ENCODE measurements at places on chromosomes 4 and X.

GRCh38 chr4:76597423-76597979 is 162.5 kb downstream of the SHROOM3 start:
- DNase-seq, result peak; percentile 25

DNA sequence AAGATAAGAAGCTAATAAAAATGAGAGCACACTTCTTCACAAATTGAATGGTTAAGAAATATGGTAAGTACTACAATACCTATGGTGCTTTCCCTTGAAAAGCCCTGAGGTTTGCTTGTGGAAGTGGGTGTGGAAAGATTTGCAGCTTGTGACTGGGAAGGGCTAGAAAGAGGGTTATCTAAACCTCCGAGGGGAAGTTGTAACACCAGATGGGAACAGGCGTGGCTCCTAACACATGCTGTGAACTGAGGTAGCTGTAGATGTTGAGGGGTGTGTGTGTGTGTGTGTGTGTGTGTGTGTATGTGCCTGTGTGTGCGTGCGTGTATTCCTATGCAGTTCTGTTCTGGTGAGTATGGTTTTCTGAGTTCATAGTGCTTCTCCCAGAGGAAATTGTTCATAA is 21.5 kb downstream of the FRMPD4 start:
- DNase-seq, result no peak

DNA sequence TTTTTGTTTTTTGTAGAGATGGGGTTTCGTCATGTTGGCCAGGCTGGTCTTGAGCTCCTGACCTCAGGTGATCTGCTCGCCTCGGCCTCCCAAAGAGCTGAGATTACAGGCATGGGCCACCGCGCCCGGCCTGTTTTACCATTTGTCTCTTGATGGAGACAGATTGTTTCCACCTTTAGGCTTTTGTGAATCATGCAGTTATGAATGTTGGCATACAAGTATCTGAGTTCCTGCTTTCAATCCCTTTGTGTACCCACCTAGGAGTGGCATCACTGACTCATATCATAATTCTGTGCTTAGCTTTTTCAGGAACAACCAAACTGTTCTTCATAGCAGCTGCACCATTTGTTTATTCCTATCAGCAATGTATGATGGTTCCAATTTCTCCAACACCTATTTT is 20.2 kb upstream of the MGST2 start:
- no peak for DNase-seq

- no peak for DNase-seq
These were observed 19.8 kb downstream of the GAB1 start for GRCh38 chr4:143356493-143356892.

DNA sequence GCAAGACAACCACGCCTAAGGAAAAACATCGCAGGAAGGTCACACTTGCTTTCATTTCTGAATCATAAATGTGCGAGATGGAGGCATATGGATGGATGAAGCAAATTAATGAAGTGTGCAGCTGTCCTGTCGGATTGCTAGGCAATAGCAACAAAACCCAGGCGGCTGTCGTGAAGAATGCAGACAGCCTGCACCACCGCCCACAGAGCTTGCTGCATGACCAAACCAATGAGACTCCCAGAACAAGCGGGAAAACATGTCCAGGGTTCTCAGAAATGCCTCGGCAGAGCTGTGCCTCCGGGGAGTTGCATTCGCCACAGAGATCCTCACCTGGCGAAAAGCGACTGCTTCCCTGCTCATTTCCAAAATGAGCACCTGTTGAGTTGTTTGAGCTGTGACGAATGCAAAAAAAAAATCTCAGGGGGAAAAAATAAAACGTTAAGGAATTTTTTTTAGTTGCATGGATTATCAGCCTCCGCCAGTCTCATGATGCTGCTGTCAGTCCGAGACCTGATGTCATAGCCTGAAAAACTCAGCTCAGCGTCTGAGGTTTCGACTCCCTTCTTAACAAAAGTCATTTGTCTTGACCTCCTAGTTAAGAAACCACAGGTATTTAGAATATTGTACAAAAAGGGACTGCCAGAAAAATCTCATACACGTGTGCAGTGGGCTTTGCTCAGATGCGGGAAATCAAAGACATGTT is 155.5 kb upstream of the MXRA5 start:
- DNase-seq, result no peak

DNA sequence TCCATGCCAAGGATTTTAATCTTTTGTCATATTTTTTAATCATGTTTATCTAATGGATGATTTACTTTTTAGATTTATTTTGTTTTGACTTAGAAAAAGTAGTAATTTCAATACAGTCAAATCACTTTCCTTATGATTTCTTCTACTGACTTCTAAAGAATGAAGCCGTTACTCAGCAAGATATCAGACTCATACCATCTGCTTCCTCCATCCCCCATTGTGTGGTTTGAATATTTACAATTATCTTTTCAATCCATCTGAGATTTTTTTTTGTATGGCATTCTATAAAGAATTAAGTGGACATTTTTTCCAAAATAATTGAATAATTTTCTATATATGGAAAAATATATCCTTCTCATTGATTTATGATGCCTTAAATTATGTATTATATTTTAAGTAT is 565.4 kb upstream of the ATOH1 start:
- no peak for DNase-seq

- no peak for DNase-seq
These were observed 897.3 kb upstream of the TENM3 start for GRCh38 chr4:181345931-181346330.

DNA sequence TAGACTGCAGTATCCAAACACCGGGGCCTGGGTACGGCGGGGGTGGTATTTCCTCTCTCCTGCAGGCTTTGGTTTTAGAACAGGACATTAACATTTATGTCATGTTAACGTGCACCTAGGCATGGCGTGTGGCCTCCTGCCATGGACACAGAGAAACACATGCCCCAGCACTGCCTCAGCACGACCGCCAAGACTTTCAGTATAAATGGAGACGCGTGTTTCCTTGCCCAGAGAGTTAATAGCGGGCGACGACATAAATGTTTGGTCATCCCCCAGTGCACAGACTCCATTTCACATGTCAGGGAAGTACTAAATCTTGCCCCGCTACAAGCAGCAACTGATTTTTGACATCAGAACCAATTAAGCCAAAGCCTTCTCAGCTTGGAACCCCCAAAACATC is 737.9 kb downstream of the RAB28 start:
- no peak for DNase-seq

DNA sequence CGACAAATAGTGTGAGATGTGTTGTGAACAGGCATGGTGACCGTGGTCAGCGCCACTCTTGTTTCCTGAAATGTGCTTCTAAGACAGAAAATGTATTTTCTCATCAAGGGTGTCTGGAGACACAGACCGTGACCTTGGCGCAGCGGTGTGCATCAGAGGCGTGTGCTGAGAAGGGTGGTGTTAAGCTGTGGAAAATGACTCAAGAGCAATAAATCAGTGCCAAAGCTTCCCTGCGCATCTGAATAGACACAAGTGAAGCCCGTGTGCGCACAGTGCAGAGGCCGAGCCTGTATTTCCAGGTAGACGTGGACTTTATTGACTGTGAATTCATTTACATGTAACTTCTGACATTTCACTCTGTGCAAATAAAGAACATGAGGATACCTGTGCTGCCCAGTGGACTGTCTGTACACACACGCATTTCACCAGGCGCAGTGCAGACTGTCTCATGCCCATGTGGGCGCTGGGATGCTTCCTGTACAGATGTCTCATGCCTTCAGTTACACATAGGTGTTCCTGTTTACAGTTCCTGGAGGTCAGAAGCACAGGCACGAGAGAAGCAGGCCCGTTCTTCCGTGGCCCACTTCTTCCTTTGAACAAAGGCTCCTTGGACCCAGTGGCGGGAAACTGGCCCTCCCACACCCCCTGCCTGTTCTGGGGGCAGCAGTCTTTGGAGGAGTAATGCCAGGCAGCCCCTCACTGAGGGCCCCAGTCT is 31.9 kb downstream of the NSG1 start:
- no peak for DNase-seq

All from suppressor macrophage treated with lipopolysaccharide for 4 hours (primary cell).